Activated T-helper 2 cell treated with anti-CD3 and anti-CD28 coated beads, Interferon-gamma antibody, Interleukin-2, Interleukin-4, amounts not matched to agents 10 μg/mL and 5 μg/mL and 100 μg/mL, durations not matched to agents 14 hours and 24 hours and 36 hours (primary cell): ENCODE measurements at places on chromosomes 6 and 20.

- H3K4me3 ChIP-seq: no peak overlapping the region
- H3K27me3 ChIP-seq: no peaks in the 10 kb centered on the region
- peaks cover 14% of the 10 kb centered on the region for H3K36me3 ChIP-seq
- DNase-seq: no peak
- no peak overlapping the region for H3K27ac ChIP-seq
- H3K4me1 ChIP-seq: peaks cover 3% of the 10 kb centered on the region
Observed at GRCh38 chr20:53445321-53445731, 148.3 kb downstream of the ZNF217 start.

DNA sequence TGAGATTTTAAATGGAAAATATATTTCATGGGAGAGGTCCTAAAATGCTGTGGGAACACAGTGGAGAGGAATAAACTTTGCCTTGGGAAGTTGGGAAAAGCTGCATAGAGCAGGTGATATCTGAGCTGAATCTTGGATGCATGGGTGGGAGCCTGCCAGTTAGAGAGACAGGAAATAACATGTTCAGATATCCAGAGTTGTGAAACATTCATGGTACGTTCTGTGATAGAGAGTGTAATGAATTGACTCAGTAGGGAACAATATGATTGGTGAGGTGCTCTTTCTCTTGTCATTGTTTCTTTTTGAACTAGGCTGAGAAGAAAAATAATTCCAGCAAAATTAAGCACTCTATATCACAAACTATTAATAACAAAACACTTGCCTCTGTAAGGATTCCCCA, 72.8 kb downstream of the RPS12 start:
- H3K4me1 ChIP-seq: peaks cover 4% of the 10 kb centered on the region
- H3K27ac ChIP-seq: no peak overlapping the region
- no peak overlapping the region for H3K4me3 ChIP-seq
- no peaks in the 10 kb centered on the region for H3K36me3 ChIP-seq
- no peak for DNase-seq
- peaks cover 15% of the 10 kb centered on the region for H3K27me3 ChIP-seq

GRCh38 chr20:42095221-42095620, 477.0 kb upstream of the CHD6 start:
- DNase-seq: no peak
- no peaks in the 10 kb centered on the region for H3K27me3 ChIP-seq
- no peaks in the 10 kb centered on the region for H3K4me1 ChIP-seq
- no peak overlapping the region for H3K4me3 ChIP-seq

GRCh38 chr20:43506238-43506637, 1.3 kb upstream of the L3MBTL1 start:
- peaks cover 47% of the 10 kb centered on the region for H3K27me3 ChIP-seq
- H3K4me1 ChIP-seq: peaks cover 6% of the 10 kb centered on the region
- no peak overlapping the region for H3K27ac ChIP-seq
- no peak overlapping the region for H3K4me3 ChIP-seq

DNA sequence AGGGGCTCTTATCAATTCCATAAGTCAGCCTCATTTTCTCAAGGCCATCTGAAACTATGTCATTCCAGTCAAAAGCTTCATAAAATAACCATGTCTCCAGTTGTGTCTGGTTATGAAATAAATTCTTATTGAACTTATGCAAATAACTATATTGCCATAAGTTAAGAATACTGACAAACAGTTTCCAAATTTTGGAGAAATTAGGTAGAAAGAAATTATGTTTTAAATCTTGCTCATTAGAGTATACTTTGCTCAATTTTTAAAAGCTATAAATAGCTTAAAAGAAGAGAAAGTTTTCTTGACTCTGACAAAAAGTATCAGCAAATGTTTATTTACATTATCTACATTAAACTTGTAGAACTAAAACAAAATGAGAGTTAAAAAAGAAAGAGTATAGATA, 63.0 kb upstream of the MRAP2 start:
- H3K4me1 ChIP-seq: no peaks in the 10 kb centered on the region
- peaks cover 13% of the 10 kb centered on the region for H3K36me3 ChIP-seq
- no peak for DNase-seq

- DNase-seq: no peak
- H3K36me3 ChIP-seq: no peaks in the 10 kb centered on the region
- no peaks in the 10 kb centered on the region for H3K4me1 ChIP-seq
- no peak overlapping the region for H3K27ac ChIP-seq
Observed at GRCh38 chr6:74550821-74551220, 655.0 kb downstream of the COL12A1 start.

DNA sequence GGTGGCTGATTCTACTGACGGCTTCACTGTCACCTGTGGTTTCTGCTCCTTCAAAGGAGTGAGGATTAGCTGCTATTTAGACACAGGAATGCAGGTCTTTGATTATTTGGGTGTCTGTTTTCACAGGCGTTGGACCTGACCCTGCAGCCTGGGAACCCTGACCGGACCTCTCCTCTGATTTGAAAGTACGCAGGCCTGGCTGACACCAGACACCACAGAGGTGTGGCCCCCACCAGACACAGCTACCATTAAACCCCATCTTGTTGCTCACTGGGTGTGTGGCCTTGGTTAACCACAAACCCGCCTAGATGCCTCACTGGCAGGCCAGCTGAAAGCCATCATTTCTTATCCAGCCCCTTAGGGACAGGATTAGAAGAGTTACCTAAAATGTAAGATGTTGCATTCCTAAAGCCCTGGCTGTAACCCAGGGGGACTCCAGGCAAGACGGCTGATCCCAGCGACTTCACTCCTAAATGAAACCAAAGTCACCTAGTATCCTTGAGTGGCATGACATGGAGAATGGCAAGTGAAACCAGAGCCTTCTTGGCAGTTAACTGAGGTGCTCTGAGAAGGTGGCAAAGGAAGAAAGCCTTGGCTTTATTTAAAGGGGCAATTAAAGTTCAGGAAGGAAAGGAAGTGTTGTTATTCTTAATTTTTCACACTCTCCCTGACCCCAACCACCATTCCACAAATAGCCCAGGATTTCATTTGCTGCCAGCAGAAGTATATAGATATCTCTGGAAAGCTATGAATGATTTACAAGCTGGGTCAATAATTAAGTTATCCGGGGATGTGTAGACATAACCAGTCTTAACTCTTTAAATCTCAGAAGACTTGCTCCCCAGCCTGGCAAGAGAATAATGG, 169.9 kb downstream of the QRSL1 start:
- H3K36me3 ChIP-seq: no peaks in the 10 kb centered on the region
- H3K27ac ChIP-seq: no peak overlapping the region
- peak; percentile 10 for DNase-seq

- H3K4me3 ChIP-seq: no peak overlapping the region
- no peaks in the 10 kb centered on the region for H3K27me3 ChIP-seq
- H3K36me3 ChIP-seq: no peaks in the 10 kb centered on the region
- no peaks in the 10 kb centered on the region for H3K4me1 ChIP-seq
- no peak for DNase-seq
- no peak overlapping the region for H3K27ac ChIP-seq
Observed at GRCh38 chr6:143213859-143214376, 153.2 kb downstream of the AIG1 start.

DNA sequence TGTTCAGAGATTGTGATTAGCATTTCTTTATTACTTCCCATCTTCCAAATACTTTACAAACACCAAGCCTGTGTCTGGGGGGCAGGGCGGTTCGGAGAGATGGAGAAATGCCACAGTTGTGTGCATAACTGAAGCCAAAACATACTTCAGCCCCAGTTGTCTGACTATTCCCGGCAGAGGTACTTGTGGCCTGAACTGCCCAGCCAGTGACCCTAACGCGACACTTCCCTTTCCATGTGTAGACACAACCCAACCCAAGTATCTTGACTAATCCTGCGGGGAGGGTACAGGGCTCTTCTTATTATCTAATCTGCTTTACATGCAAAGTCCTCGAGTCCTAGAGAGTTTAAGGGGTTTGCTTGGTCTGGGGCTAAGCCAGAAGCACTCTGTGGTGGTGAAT, 46.2 kb downstream of the ISM1 start:
- DNase-seq: no peak
- H3K27me3 ChIP-seq: peaks cover 2% of the 10 kb centered on the region
- no peak overlapping the region for H3K4me3 ChIP-seq
- no peak overlapping the region for H3K27ac ChIP-seq
- H3K36me3 ChIP-seq: peaks cover 6% of the 10 kb centered on the region

DNA sequence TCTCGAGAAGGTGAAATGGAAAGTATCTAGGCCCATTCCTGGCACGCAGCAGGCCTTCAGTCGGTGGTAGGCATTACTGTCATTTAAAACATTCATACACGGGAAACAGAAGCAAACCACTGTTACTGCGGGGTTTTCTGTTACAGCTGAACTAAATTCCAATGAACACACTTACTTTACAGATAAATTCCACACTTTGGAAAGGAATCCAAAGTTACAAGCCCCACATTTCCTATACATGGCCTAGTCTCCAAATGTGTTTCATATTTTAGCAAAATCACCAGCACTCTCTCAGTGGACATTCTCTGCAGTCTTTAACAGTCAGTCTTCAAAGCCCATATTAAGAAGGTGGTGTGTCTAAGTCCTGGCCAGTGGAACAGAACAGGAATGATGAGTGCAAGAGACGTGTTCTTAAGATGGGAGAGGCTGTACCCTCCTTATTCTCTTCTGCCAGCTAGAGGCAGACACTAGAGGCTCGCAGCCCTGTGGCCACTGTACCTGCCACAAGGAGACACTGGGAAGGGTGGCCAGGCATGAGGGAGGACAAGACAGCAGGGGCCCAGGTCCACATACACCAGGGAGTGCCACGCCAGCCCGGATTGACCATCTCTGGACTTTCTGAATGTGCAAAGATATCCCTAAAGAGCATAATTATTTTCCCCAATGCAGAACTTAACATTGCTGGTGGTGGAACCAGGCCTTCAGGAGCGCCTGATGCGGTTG, 76.4 kb downstream of the CDC5L start:
- DNase-seq: no peak
- peaks cover 18% of the 10 kb centered on the region for H3K27me3 ChIP-seq
- H3K4me3 ChIP-seq: no peak overlapping the region

GRCh38 chr20:3661814-3662665, 1.2 kb downstream of the GFRA4 start:
- no peak overlapping the region for H3K4me3 ChIP-seq
- H3K36me3 ChIP-seq: no peaks in the 10 kb centered on the region
- DNase-seq: no peak
- H3K27ac ChIP-seq: no peak overlapping the region
- H3K4me1 ChIP-seq: peaks cover 18% of the 10 kb centered on the region

DNA sequence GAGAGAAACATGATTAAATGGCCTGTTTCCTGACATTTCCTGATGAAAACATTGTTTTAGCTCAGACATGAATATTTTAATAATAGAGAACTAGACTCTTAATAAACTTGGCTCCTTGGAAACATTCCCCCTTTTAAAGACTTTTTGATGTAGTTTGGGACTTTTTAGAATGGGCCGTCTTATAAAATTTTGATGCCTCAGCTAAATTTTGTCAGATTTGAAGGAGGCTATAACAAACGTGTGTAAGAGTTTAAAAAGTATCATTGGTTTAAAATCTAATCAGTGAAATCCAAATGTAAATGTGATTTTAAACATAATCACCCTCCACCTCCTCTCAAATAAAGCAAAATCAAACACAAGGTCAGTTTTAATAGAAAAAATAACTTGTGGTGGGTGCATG, 200.9 kb downstream of the CLIC5 start:
- peaks cover 36% of the 10 kb centered on the region for H3K36me3 ChIP-seq
- no peak overlapping the region for H3K4me3 ChIP-seq
- no peak overlapping the region for H3K27ac ChIP-seq
- no peaks in the 10 kb centered on the region for H3K27me3 ChIP-seq
- DNase-seq: no peak
- H3K4me1 ChIP-seq: peaks cover 39% of the 10 kb centered on the region

- H3K4me3 ChIP-seq: no peak overlapping the region
- no peaks in the 10 kb centered on the region for H3K36me3 ChIP-seq
- peaks cover 15% of the 10 kb centered on the region for H3K27me3 ChIP-seq
- DNase-seq: no peak
- H3K27ac ChIP-seq: no peak overlapping the region
Observed at GRCh38 chr6:3961581-3962215, 112.5 kb downstream of the FAM50B start.

DNA sequence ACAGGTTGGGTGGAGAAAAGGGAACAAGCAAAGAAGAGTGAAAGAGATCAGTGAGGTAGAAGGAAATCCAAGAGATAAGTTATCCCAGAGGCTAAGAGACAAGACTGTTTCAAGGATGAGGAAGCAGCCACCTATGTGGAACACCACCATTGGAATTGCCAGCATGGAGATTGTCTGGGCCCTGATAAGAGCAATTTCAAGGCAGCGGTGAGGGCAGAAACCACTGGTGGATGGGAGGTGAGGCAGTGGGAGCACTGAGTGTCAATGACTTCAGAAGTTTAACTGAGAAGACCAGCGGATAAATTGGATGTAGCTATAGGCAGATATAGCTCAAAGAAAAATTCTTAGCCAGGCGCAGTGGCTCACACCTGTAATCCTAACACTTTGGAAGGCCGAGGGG, 56.7 kb downstream of the SNX5 start:
- H3K4me1 ChIP-seq: peaks cover 6% of the 10 kb centered on the region
- no peak overlapping the region for H3K27ac ChIP-seq
- no peak overlapping the region for H3K4me3 ChIP-seq
- no peaks in the 10 kb centered on the region for H3K36me3 ChIP-seq
- H3K27me3 ChIP-seq: peaks cover 31% of the 10 kb centered on the region

DNA sequence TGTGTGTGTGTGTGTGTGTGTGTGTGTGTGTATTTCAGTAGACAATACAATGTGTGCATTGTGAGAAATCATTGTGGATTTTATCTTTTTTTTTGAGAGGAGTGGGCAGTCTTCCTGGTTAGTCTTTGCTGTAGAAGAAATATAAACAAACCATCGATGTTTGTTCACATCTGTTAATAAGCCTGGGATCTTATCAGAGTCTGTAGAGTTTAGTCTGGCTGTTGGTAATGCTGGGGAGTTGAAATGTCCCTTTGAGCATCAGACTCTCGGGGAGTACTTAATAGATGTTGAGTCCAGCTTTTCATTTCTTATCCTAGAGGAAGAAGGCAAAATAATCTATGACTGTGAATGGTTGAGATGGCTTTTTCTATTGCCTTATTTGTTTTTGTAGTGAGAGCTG, 96.6 kb upstream of the SUPT3H start:
- no peak for DNase-seq
- H3K4me1 ChIP-seq: peaks cover 56% of the 10 kb centered on the region
- peaks cover 64% of the 10 kb centered on the region for H3K36me3 ChIP-seq
- no peak overlapping the region for H3K4me3 ChIP-seq
- H3K27ac ChIP-seq: peak overlapping the region; percentile 27
- H3K27me3 ChIP-seq: no peaks in the 10 kb centered on the region

GRCh38 chr6:111551521-111552231, 54.0 kb downstream of the TRAF3IP2 start:
- peaks cover 9% of the 10 kb centered on the region for H3K36me3 ChIP-seq
- H3K27ac ChIP-seq: no peak overlapping the region
- no peak for DNase-seq
- H3K4me1 ChIP-seq: peaks cover 14% of the 10 kb centered on the region
- H3K27me3 ChIP-seq: no peaks in the 10 kb centered on the region
- H3K4me3 ChIP-seq: no peak overlapping the region
